COR-L47 (cell line): ENCODE measurements at places on chromosomes 6 and 20.

DNA sequence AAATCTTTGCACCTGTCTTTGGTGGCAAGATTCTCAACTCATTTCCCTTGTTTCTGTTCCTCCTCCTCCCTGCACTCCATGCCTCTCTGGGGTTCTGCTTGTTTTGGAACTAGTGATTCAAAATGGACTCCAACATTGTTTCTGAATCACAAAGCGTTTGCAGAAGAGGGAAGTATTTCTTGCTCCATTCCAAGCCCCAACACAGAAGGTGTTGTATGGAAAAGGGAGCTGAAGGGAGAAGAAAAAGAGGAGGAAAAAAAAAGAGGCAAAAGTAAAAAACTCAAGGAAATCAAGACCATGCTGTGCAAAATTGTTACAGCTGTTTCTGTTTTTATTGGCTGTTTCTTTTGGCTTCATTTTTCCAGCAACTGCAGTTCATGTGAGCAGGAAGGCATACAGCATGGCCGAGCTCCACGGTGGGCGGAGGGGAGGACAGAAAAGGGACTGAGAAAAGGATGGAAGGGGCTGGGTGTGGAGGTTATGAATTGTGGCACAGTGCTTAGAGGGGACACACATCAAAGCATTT is 66.9 kb upstream of the PRL start:
- no peak for DNase-seq

- no peak for DNase-seq
These were observed 69.5 kb downstream of the ZFAND3 start for GRCh38 chr6:37889051-37889450.

DNA sequence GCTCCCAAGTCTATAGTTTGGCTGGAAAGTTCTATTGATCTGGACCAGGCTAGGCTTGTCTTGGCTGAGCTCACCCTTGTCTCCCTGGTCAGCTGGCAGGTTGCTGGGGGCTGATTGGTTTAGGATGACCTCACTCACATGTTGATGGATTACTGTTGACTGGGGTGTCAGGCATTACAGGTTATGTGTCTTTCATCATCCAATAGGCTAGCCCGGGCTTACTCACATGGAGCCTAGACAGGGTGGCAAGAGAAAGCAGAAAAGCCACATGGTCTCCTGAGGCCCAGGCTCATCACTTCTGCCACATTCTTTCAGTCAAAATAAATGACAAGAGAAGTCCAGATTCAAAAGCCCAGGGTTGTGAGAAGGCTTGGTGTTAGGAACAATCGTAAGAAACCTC is 103.5 kb downstream of the BFSP1 start:
- no peak for DNase-seq

- DNase-seq = no peak
These were observed 4.0 kb downstream of the CITED2 start for GRCh38 chr6:139370283-139370998.

GRCh38 chr20:2133318-2134183 is 31.9 kb downstream of the STK35 start:
- no peak for DNase-seq

DNA sequence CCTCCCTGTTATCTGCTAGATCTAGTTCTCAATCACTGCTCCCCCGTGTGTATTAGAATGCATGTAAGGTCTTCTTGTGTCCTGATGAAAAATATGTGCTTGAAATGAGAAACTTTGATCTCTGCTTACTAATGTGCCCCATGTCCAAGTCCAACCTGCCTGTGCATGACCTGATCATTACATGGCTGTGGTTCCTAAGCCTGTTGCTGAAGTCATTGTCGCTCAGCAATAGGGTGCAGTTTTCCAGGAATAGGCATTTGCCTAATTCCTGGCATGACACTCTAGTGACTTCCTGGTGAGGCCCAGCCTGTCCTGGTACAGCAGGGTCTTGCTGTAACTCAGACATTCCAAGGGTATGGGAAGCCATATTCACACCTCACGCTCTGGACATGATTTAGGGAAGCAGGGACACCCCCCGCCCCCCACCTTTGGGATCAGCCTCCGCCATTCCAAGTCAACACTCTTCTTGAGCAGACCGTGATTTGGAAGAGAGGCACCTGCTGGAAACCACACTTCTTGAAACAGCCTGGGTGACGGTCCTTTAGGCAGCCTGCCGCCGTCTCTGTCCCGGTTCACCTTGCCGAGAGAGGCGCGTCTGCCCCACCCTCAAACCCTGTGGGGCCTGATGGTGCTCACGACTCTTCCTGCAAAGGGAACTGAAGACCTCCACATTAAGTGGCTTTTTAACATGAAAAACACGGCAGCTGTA is 73.4 kb downstream of the PTPN1 start:
- no peak for DNase-seq

DNA sequence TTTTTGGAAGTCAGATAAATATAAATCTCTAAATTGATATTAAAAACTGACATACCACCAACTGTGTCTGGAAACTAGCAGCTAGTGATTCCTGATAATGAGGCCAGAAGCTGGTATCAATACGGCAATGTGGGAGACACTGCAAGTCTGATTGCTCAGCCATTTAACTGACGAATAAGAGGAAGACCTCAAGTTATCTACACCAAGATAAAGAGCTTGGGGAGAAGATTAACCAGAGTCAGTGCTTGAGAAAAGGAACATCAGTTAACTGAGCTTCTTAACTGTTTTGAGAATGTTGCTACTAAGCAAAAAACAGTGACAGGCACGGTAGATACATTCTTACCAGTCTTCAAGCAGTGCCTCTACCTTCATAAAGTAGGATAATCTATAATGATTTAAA is 140.4 kb upstream of the TENT5A start:
- DNase-seq = no peak

DNA sequence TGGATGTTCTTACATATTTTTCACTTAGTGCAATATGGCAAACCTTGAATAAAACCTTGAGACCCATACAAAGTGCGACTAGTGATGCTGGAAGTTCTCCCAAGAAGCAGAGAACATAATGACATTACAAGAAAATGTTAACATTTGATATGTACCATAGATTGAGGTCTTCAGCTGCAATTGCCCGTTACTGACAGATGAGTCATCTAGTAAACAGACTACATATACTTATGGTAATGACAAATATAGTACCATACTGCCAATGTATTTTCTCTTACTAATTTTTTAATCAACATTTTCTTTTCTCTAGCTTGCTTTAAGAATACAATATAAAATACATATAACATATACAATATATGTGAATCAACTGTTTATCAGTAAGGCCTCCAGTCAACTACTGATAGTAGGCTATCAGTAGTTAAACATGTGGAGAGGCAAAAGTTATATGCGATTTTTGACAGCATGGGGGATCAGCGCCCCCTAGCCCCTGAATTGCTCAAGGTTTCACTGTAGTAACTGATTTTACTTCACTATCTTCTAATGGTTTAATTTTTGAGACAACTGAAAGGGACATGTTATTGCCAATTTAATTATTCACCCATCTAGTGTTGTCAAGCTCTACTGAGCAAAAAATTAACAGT is 166.7 kb upstream of the ADGRB3 start:
- DNase-seq = no peak

DNA sequence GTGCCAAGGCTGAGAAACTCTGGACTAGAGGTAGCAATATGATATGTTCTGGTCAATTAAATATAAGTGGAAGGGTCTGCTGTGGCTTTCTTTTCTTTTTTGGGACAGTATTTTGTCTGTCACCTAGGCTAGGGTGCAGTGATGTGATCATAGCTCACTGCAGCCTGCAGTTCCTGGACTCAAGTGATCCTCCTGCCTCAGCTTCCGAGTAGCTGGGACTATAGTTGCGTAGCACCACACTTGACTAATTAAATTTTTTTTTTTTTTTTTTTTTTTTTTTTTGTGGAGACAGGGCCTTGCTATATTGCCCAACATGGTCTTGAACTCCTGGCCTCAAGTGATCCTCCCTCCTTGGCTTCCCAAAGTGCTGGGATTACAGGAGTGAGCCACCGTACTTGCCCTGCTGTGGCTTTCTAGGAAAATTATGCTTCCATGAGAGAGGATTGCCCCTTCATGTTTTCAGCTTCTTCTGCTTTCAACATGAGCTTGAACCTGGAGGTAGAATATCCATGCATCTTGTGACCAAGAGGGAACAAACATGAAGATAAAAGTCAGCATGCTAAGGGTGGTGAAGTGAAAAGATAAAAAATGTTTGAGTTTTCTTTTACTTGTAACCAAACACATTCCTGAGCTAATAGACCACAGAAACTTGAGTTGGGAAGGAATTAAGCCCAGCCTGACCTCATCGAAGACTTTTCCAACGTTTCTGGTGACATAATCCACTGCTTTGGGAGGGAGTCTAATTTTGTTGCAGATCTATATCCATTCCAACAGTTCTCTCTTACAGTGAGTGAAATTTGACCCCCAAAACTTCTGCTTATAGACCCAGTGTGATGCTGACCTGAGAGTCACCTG is 75.1 kb downstream of the CARMIL1 start:
- no peak for DNase-seq

GRCh38 chr6:71496018-71496721 is 207.6 kb downstream of the OGFRL1 start:
- DNase-seq = no peak

DNA sequence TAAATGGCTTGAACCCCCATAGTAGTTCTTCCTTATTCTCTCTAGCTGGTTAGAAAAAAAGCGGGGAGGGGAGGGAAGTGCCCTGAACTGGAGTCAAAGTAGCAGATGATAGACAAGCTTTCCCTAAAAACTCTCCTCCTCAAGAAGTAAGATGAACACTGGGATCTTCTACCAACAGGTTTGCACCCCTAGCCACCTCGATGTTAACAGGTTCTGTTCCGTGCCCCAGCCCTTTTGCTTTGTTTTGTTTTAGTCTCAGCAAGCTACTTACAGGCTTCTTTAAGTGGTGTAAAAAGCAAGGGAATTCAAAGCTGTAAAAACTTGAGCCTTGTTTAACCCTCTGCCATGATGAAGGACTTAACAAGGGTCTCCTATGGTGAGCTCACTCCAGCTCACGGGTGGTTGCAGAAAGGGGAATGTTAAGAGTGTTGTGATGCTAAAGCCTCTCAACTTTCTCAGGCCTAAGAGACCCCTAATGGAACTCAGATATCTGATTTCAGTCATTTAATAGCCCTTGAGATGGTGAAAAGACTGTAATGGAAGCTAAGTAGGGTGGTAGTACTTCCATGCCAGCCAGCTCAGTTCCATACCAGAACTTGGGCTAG is 106.0 kb downstream of the FOXO3 start:
- no peak for DNase-seq

GRCh38 chr6:129872586-129872985 is 11.5 kb upstream of the TMEM244 start:
- no peak for DNase-seq

DNA sequence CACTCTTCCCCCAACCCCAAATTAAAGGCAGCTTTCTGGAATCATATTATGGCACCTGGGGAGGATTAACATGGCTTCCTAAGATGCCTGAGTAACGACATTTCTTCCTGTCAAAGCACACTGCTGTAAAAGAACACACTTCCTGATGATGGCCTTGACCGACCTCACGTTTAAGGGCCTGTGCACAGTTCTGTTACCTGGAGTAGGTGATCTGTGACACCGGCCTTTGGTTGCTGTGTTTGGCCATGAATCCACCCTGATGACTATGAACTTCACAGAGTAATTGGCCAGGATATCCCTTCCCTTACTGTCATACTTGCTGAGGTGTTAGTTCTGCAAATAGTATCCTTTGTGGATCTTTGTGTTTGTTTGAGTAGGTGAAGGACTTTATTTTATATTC is 45.8 kb downstream of the PLCB4 start:
- DNase-seq = no peak
